ENCODE measurements at places on chromosomes 5 and 9.

DNA sequence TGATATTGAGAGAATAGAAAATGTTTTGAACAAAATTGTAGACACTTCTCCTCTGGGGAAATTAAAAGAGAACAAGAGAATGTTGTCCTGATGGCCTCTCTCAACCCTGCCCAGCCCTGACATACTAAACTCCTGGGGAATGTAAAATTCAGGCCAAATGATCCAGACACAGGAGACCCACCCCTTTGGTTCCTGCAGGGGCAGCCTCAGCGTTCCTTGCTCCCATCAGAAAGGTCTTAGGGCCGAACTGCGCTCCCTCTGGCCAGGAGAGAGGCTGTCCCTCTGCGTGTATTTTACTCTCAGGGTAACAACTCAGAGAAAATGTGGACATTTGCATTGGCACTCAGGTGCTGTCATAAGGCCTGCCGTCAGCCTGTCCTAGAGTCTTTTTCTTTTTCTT lies 616.3 kb upstream of the KLF4 start:
- no peak for DNase-seq

DNA sequence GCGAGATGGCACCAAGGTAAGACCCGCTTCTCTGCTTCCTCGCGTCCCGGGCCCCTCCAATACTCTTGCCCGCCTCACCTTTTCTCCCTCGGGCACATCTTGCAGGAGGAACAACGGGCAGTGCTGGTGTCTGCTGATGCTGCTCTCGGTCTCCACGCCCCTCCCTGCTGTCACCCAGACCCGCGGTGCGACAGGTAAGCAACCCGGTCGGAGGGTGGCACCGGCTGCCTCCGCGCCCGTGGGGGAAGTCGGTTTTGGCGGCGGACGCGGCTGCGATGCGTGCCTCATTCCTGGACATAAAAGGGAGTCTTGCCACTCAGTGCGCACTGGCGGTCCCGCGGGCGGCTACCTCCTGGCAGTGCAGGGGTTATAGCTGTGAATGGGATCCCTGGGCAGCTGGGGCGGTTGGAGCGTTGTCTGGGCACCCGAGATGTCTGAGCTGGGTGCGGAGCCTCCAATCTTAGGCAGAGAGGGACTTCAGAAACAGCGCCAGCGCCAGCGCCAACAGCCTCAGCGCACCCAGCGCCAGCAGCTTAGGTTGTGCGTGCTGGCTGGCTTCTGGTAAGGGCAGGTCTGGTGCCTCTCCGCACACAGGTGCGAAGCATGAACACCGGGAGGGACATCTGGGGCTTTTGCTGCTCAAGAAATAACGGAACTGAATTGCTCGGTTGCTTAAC lies 488 bp downstream of the COL15A1 start:
- no peak for DNase-seq

- no peak for DNase-seq
Observed at GRCh38 chr5:38226091-38226490, 32.3 kb upstream of the EGFLAM start.

DNA sequence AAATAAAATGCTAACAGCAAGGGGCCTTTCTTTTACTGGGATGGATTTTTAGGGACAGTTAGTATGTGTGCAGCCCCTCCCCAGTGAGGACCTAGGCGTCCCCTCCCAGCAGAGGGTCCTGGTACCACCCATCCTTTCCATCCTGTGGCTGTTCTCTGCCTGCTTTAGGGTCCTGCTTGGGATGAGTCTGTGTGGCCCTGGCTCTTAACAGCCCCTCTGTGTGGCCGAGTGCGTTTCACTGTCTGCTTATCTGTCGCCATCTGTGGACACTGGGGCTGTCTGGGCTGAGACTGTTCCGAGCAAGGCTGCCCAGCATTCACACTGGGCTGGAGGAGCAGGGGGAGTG lies 17.0 kb downstream of the WNK2 start:
- no peak for DNase-seq

DNA sequence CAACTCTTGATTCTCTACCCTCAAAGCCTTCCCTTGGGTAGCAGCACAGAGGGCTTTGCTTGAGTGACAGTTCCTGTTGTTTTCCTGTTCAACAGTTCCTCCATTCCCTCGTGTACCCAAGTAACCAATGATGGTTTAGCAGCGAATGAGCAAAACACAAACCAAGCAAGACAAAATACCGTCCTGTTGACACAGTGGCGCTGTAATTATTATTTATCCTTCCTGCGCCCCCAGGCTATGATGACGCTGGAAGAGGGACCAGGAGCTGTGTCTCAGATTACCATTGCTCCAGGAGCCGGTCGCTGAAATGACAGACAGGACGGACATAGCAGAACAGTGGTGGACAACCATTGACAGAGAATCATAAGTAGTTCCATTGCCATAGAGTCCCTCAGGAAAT lies 154.8 kb downstream of the GADD45G start:
- no peak for DNase-seq

- DNase-seq: no peak
Observed at GRCh38 chr9:9112001-9112720, 1312.6 kb upstream of the DMAC1 start.

DNA sequence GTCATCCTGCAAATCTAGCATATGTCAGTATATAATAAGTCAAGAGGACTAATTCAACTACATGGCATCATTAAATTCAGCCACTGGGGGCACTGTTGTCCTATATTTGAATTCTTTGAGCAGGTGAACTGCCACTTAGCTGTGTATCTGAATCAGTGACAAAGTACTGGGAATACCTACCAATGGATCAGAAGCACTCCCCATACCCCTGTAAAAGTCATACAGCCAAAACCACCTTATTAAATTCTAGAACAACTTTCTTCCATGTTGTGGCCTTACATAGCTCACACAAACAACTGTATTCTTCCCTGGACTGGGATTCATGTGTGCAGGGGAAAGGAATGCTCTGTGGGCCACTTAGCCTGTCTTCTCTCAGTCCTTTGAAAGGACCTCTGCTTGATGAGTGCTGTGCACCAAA lies 57.4 kb upstream of the PLPP6 start:
- no peak for DNase-seq

GRCh38 chr9:130561056-130561455 lies 18.3 kb upstream of the FUBP3 start:
- no peak for DNase-seq

All from right forelimb (tissue), 1 donor.